Stimulated activated CD8-positive, alpha-beta memory T cell treated with anti-CD3 and anti-CD28 coated beads, Interleukin-7, amount 100 ng/mL, for 4 hours (primary cell): ENCODE measurements at places on chromosomes 4 and X.
A peak's percentile ranks its signal among the peaks of the same experiment; 100 is the strongest.

- DNase-seq, result peak; percentile 16
These were observed 73.6 kb upstream of the RBMX start for GRCh38 chrX:136953867-136954787.

GRCh38 chr4:68599150-68599549 lies 23.0 kb upstream of the UGT2B17 start:
- no peak for DNase-seq

DNA sequence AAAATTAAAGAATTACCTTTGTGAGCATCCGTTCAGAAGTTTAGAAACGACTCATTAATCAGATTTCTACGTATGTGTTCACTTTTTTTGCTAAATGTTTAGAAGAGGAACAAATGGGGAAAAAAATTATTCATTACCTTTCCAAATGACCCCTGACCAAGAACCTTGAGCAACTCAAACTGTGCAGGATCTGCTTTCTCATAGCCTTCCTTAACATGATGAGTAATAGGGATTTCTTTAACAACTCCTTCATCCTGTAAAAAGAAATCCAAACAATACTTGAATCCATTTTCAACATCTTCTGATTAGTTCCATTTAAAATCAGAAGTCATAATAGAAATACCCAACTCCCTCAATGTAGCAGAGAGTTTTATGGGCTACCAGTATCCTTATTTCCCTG lies 32.1 kb downstream of the RPS6KA6 start:
- no peak for DNase-seq

- DNase-seq, result no peak
These were observed 188.4 kb upstream of the VEGFC start for GRCh38 chr4:176981074-176981473.

DNA sequence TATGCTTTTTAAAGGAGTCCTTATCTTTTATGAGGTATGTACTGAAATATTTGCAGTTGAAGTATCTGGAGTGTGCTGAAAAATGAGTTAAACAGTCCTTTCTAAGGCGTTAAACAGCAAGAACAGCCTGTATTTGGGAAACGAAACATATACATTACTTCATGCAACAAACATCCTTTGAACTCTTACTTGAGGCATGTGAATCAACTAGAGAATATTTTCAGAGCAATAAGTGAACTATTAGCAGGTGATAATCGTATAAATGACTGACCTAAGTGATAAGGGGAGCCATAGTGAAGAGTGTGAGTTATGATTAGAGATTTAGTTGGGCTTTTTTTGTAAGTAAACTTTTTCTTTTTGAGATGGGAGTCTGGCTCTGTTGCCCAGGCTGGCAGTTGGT lies 45.9 kb upstream of the RHOH start:
- DNase-seq, result no peak

DNA sequence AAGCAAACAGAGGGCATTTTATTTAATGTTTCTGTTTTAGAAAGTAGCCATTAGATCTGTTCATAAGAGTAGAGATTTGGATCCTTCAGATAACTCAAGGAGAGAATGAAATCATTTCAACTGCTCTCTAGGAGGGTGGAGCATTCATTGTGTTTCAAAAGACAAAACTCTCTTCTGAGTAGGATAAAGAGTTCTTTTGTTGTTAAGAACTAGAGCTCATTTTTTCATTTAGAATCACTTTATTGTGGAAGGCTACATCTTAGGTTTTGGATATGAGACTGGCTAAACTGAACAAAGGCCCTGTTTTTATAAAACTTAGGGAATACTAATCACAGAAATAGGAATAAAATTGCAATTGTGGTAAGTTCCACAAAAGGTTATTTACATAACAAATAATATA lies 193.9 kb upstream of the PCDH10 start:
- DNase-seq, result no peak

DNA sequence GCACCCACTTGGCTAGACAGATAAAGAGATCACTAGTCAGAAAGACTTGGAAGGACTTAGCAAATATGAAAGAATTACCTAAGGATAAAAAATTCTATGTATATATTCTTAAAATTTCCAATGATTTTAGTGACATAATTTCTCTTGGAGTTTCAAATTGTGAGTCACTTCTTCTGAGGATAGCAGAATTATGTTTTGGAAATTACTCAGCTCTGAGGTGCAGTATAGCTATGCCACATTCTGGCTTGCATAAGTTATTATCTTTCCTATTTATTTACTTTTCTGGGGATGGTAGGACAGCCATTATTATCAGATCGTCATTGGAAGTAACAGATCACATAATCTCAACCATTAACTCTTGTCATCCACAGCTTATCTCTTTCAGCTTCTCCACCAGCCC lies 853.5 kb downstream of the TRIML1 start:
- DNase-seq, result no peak

GRCh38 chr4:109368661-109369060 lies 65.0 kb upstream of the SEC24B start:
- DNase-seq, result no peak

GRCh38 chr4:125948021-125948420 lies 633.3 kb downstream of the FAT4 start:
- DNase-seq, result no peak

GRCh38 chr4:142282870-142283431 lies 563.1 kb downstream of the INPP4B start:
- DNase-seq, result no peak

GRCh38 chr4:41148931-41149330 lies 65.4 kb downstream of the APBB2 start:
- DNase-seq, result no peak

- no peak for DNase-seq
These were observed 449.7 kb upstream of the KLHL4 start for GRCh38 chrX:87067795-87068369.

DNA sequence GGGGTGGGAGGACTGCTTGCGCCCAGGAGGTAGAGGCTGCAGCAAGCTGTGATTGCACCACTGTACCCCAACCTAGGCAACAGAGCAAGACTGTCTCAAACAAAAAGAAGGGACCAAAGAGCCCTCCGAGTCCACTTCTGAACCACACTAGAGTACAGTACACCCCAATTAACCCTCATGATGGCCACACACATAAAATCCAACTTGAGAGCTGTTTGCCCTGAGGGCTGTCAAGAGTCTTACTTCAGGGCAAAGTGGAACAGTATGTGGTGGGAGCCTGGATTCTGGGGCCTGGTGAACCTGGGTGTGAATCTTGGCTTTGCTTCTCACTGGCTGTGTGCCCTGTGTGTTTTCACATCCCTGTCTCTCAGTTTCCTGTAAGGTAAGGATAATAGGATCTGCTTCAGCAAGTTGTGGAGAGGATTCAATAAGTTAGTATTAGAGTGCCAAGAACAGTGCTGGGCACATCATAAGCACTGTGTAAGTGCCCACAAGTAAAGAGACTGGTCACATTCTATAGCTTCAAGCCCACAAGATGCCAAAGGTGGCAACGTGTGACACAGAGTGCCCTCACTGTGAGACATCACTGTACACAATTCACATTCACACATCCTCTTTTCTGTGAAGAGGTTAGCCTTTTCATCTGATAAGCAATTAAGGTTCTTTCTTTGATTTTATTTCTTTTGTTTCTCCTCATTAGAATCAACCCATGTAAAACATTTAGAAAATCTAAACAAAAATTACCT lies 52.1 kb downstream of the LEF1 start:
- DNase-seq, result peak; percentile 19

GRCh38 chrX:14963447-14964236 lies 90.4 kb downstream of the MOSPD2 start:
- no peak for DNase-seq
